ENCODE measurements at places on chromosomes 11 and 22. TPM values are rescaled to one million over a fixed set of nuclear protein-coding genes. Genes with fewer than 3 reads are reported as not detected.

HTR3A gene
- total RNA-seq = not detected

DNA sequence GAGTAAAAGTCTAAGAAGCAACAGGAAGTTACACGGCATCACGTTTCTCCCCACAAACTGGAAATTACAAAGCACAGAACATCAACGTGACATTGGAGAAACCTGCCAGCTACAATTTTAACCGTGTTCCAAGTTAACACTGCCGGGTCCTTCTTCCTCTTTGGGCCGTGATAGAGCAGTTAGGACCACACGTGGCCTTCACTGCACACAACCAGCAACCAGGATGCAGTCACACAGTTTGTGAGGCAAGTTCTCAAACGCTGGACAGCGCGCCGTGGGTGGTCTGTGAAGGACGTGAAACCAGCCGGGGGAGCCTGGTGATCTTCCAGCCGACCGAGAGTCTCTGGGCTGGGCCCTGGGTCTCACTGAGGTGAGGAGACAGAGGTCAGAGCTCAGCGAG is 14.6 kb downstream of the C11orf21 start:
- peak; percentile 25 for DNase-seq

- DNase-seq = no peak
Observed at GRCh38 chr22:22076932-22077703, 94.5 kb upstream of the TOP3B start.

DNA sequence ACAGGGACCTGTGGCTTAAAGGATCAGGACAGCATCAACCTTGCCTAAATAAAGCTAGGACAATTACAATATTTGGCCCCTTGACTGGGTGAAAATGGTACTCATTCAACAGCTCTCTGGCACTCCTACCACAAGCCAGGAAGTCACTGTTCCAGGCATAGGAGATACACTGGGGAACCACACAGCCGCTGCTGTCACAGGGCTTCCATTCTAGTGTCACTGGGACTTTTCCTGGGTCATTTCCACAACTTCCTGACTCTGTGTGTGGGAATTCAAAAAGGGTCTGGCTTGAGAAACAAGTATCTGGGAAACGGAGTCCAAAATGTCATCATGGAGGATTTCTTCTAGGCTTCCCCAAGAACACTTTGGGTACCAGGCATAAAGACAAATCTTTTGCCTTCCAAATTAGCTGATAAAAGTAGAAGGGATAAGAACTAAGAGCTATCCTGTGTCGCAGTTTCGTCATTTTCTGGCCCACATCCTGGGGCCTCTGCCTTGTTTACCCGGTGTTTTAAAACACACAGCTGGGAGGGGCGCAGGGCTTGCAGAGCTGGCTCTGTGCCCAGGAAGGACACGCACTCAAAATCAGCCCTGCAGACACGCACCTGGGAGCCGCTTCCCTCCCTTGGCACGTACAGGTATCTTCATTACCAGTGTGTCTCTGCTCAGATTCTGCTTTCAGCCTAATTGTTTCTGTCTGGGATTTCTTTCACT is 38.0 kb downstream of the TMEM45B start:
- peak; percentile 42 for DNase-seq

- DNase-seq = no peak
Observed at GRCh38 chr11:74070723-74071492, 62.0 kb upstream of the UCP3 start.

- DNase-seq = no peak
Observed at GRCh38 chr11:102950622-102951081, 4.9 kb downstream of the MMP13 start.
